ENCODE measurements at places on chromosomes 7 and 10.

GRCh38 chr7:152894295-152895170 lies 135.0 kb downstream of the ACTR3B start:
- no peak for DNase-seq

DNA sequence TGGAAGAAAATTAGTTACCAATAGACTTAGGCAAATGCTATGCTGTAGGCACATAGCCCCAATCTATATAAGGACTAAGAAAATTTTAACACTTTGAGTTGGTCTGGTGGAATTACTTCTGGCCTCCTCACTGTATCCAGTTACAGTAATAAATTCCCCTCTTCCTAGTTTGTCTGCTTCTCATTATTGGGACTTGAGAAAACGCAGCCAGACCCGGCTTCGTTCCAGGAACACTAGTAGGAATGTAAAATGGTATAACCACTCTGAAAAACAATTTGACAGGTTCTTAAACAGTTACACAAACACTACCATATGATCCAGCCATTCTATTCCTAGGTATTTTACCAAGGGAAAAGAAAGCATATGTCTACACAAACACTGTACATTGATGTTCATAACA lies 150.2 kb downstream of the VPS50 start:
- DNase-seq = no peak

DNA sequence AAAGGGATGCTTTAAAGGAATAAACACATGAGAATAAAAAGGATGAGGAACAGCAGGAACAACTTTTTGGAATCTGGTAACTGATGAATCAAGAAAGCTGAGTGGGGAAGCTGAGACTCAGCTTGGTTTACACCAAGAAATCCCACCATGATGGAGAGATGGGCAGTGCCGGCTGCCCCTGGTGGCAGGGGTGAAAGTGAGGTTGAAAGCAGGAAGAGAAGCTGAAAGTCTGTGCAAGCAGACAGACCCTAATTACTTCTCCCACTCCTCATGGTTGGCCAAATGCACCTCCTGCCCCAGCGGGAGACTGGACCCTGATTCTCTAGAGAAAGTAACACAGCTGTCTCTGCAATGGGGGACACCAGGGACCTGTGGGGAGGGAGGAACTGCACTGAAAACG lies 57.6 kb upstream of the NANOS1 start:
- DNase-seq = no peak

- DNase-seq = no peak
Observed at GRCh38 chr10:79140085-79140793, 71.5 kb downstream of the ZMIZ1 start.

GRCh38 chr7:29795696-29796580 lies 10.4 kb upstream of the WIPF3 start:
- no peak for DNase-seq

- no peak for DNase-seq
Observed at GRCh38 chr10:62514079-62514693, 140.0 kb downstream of the ZNF365 start.

DNA sequence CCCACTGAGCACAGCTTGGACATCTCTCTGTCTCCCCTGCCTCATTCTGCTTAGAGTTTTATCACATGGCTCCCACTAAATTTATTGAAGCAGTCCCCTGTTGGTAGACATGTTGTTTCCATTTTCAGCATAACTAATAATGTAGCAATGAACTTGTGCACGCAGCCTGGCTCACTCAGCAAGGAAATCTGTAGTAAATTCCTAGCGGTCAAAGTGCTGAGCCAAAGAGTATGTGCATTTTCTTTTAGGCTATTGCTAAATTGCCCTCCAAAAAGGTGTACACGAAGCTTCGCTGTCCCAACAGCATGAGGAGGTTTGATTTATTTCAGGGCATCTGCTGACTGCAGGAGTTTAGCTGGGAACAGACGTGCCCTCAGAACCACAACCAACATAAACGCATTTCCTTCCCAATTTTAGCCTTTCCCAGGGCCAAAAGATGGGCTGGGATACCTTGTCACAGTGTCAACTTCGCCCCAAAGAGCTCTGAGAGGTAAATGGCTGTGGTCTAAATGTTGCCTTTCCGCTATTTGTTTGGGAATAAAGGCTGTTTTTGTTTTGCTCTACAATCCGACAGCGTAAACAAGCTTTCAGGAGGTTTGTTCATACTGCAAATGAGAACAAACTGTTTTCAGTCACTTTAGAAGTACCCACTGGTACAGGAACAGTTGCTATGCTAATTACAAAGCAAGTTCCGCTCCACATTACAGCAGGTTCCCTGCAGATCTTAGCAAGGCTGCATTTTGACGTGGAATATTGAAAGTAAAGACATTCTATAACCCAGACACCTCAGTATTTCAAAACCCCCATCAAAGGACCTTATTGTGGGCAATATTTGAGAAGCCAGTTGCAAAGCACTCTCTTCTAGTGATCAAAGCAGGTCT lies 16.8 kb downstream of the VSIR start:
- no peak for DNase-seq

- peak; percentile 1 for DNase-seq
Observed at GRCh38 chr10:83373671-83374070, 765.6 kb upstream of the GHITM start.

- DNase-seq = no peak
Observed at GRCh38 chr7:21656796-21657195, 114.0 kb downstream of the DNAH11 start.

DNA sequence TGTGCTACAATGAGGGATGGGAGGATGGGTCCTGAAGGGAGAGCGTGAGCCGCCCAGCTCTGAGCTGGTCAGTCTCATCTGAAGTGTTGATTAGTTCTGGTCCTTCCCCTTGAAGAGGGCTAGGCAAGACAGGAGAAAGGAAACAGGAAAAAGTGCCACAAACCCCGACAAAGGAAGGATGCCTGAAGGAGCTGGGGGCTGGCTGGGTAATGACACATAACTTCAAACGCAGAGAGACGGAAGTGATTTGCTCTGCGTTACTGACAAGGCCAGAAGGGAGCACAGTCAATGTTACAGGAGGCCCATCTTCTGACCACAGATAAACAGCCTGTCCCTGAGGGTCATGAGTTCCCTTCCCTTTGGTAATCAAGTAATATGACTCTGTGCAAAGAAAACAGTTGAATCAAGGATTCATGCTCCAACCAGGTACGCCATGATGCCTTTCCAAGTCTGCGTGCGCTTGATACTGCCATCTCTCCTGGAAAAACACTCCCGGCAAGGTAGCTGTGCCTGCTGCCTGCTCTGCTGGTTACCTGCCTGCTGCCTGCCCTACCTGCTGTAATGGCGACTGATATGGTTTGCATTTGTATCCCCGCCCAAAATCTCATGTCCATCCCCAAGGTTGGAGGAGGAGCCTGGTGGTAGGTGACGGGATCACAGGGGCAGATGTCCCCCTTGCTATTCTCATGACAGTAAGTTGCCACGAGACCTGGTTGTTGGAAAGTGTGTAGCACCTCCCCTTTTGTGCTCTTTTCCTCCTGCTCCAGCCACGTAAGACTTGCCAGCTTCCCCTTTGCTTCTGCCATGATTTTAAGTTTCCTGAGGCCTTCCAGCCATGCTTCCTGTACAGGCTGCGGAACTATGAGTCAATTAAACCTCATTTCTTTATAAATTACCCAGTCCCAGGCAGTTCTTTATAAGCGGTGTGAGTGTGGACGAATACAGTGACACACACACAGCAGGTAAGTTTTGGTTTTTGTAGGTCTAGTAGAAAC lies 57.9 kb downstream of the GRB10 start:
- DNase-seq = no peak

- no peak for DNase-seq
Observed at GRCh38 chr7:52775876-52776275, 259.6 kb upstream of the POM121L12 start.

DNA sequence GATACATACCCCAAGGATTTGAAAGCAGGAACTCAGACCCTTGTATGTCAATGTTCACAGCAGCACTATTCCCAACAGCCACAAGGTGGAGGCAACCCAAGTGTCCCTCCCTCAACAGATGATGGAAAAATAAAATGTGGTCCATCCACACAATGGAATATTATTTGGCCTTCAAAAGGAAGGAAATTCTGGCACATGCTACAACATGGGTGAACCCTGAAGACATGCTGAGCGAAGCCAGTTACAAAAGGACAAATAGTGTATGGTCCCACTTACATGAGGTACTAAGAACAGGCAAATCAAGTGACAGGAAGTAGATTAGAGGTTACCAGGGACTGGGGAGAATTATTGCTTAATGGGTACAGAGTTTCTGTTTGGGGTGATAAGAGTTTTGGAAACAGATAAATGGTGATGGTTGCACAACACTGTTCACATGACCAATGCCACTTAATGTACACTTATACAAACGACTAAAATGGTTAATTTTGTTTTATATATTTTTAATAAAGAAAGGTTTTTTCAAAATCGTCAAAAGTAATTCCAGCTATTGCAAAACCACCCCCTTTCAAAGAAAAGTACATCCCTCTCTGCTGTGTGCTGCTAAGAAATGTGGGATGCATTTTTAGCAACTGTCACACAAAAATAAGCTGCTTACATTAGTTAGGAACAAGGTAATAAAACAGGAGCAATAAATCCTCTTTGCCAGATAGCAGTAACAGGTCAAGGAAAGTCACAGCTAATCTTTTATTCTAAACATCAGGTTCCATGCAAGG lies 85.7 kb downstream of the GRB10 start:
- DNase-seq = no peak

DNA sequence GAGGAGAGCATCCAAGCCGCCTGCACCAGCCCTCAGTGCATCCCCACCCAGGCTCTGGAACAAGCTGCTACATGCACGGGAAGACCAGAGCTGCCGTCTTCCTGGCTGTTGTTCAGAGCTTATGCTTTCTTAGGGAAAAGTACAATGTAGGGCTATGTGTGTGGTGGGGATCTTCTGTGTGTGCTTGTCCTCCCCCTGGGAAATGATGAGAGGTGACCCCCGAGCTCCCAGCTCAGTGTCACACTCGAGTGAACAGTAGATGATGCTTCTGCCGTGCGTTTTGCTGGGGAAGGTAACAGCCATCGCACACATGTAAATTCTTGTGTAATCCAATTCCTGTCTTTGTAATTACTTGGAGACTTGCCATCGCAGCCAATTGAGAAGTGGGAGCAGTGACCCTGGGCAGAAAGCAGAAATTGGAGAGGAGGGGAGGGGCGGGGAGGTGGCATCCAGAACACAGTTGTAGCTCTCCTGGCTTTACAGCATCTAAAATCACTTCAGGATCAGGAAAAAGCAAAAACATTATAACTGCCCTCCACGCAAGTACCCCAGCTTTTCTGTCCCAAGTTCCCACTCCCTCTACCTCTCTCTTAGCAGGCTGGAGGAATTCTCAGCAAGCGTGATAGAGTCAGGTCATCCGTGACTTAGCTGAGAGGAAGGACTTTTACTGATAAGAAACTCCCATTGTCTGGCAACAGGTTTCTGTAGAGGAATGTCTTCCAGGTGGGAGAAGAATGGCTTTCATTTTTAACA lies 149.6 kb downstream of the TCF7L2 start:
- no peak for DNase-seq

- no peak for DNase-seq
Observed at GRCh38 chr7:109836016-109836415, 1254.9 kb upstream of the LRRN3 start.

DNA sequence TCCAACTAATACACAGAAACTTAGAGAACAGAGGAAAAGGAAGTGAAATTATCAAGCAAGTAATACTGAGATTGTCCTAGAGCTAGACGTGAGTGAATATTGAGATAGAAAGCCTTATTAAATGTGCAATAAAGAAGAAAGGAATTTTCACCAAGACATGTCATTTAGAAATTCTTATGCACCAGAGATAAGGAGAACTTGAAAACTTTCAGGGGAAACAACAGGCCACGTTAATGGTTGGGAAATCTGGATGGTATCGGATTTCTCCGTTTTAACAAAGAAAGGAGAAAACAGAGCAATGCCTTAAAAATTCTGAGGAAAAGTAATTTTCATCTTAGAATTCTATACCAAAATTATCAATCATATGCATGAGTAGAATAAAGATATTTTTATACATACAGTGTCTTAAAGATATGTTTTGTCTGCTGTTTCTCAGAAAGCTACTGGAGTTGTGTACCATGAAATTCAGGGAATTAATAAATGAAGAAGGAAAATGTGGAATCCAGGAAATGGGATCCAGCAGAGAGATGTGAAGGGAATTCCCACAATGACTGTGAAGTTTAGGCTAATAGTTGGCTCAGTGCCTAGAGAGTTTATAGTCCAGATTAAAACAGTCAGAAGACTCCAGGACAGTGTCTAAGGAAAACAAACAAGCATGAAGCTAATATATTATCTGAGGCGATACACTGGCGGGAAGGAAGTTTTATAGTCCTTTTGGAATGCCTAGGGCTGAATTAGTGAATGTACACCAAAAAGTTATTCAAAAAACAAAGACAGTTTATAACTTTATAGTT lies 159.5 kb downstream of the PPP1R9A start:
- no peak for DNase-seq

- DNase-seq = peak; percentile 94
Observed at GRCh38 chr7:119037941-119038340, 813.4 kb downstream of the ANKRD7 start.

DNA sequence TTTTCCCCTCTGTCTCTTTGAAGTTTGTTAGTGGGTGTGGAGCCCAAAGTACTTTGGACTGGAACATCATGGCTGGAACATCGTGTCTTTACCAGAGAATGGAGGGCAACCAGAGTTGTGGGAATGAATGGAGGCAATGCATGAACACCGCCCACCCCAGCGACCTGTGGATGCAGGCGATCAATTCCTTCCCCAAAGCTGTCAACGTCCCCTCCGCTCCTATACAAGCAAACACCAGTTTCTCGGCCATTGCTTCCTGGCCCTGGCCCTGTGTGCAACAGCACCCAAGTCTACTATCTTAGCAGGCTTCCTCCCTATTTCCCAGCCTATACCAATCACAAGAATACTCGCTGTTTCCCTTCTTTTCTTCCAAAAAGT lies 62.6 kb downstream of the CARD11 start:
- no peak for DNase-seq

- DNase-seq = no peak
Observed at GRCh38 chr7:155951554-155952158, 139.4 kb upstream of the SHH start.

DNA sequence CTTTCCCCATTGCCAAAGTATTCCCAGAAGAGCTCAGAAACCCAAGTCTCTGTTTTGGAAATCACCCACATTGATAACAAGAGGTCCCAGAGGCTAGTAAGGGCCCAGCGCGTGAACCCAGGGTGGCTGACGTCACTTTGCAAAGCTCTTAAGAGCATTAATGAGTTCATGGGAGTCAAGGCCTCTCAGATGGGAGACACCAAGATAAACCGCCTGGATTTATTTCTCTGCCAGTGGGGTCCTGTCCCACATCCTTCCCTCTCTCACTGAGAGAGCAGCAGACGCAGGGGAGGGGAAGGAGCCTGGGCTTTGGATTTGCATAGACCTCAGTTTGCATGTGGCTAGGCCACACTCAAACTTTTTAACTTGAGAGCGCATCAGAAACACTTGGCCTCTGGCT lies 184.8 kb upstream of the PDE1C start:
- no peak for DNase-seq

All from NCI-H446 treated with DMSO at 0.1 percent for 48 hours (cell line).